Stimulated activated CD8-positive, alpha-beta memory T cell treated with anti-CD3 and anti-CD28 coated beads, Interleukin-4, amount 100 ng/mL, for 1 hour (primary cell): ENCODE measurements at places on chromosomes 11 and 22.

DNA sequence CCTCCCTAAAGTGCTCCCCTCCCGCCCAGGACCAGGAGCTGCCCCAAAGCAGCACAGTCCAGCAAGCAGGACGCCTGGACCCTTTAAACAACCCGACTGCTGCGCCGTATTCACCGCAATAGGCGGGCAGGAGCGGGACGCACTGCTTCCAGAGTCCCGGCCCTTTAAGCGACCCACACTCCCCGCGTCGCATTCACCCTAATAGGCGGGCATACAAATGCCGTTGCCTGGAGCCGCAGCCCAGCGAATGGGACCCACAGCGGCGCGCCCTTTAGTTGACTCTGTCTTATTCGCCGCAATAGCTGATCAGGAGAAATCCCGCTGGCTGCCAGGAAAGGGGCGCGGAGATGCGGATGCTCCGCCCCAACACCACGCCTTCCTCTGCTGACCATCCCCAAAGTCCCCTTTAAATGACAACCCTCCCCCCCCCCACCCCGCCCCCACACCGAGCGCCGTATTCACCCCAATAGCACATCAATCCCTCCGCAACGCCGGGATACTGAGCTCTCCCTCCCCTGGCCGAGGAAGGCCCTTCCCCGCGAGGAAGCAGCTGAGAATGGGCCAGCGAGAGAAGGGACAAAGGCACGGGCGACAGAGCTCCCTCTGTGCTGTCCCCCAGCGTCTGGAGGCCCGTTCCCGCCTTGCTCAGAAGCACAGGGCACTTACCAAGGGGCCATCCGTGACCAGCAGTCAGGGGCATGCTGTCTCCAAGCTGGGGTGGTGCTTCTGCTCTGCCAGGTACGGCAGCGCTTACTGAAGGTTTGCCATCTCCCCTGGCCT lies 4.7 kb downstream of the OSBPL5 start:
- no peak for DNase-seq

DNA sequence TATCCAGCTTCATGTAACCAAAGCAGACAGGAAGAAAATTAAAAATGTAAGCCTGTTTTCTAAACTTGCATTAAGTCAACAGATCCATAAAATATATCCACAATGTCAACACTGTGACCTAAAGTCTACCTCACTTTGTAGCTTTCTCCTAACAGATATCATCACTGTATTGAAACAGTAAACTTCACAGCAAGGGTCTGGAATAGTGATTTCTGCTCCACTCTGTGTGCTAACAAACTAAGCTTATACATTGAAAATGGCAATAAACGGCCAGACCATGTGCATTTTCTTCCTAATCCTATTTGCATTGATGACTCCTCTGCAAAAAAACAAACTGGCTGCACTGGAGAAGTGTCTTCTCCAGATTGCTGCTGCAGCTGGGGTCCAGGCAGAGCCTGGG lies 26.8 kb downstream of the CADM1 start:
- no peak for DNase-seq

DNA sequence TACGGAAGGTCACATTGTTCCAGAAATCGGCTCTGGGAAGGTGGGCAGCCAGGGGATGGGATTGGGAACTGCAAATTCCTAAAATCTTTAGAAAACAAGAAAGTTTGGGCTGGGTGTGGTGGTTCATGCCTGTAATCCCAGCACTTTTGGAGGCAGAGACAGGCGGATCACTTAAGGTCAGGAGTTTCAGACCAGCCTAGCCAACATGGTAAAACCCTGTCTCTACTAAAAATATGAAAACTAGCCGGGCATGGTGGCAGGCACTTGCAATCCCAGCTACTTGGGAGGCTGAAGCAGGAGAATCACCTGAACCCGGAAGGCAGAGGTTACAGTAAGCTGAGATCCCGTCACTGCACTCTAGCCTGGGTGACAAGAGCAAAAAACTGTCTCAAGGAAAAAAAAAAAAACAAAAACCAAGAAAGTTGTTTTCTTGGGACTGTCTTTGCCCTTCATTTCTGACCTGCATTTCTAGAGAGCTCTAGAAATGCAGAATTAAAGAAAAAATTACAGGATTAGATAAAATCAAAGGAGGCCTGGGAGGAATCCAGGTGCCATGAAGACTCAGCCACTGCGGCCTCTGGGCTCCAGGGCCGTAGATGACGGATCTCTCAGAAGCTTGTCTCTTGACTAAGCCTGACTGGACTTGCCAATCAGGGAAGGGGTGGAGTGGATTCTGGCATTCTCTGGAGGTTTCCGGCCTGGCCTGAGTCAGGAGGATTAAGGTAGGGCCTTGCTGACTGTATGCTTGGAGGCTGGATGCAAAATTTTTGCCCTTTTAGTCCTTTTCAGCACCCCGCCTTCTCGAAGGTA lies 5.3 kb upstream of the MALAT1 start:
- no peak for DNase-seq

GRCh38 chr22:38981992-38982927 lies at the start of gene APOBEC3B:
Gene APOBEC3B, plus strand, starts transcription at chr22:38982347. Its CDS starts 107 bp downstream, at chr22:38982454.
- DNase-seq = peak; percentile 56

DNA sequence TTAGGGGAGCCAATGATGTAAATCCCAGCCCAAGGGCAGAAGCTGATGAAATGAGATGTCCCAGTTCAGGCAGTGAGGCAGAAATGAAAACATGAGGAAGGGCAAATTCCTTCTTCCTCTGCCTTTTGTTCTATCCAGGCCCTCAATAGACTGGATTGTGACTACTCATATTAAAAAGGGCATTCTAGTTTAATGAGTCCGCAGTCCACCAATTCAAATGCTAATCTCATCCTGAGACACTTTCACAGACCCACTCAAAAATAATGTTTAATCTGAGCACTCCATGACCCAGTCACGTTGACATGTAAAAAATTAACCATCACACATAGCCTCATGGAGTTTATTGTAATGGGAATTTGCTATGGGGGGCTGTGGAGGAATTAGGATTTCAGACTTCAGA lies 717.9 kb downstream of the OPCML start:
- DNase-seq = no peak

GRCh38 chr22:45516163-45516562 lies 13.5 kb downstream of the FBLN1 start:
- DNase-seq = no peak
